SW480 (cell line): ENCODE measurements at places on chromosomes 4 and X.

DNA sequence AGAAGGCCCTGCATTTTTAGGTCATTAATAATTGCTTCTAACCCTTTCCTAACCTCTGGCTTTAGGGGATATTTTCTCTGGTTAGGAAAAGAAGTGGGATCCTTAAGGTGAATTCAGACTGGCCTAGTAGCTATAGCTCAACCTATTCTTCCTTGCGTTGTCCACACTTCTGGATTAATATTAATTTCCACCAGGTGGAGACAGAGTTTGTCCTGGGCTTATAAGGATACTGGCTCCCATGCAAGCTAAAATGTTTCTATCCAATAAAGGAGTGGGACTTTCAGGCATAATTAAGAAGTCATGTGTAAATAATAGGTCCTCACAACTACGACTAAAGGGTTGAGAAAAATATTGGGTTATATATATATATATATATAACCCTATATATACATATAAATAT is 860.0 kb upstream of the POU3F4 start:
- peak; percentile 1 for DNase-seq

GRCh38 chr4:25759101-25759500 is 103.5 kb downstream of the SLC34A2 start:
- DNase-seq, result no peak

DNA sequence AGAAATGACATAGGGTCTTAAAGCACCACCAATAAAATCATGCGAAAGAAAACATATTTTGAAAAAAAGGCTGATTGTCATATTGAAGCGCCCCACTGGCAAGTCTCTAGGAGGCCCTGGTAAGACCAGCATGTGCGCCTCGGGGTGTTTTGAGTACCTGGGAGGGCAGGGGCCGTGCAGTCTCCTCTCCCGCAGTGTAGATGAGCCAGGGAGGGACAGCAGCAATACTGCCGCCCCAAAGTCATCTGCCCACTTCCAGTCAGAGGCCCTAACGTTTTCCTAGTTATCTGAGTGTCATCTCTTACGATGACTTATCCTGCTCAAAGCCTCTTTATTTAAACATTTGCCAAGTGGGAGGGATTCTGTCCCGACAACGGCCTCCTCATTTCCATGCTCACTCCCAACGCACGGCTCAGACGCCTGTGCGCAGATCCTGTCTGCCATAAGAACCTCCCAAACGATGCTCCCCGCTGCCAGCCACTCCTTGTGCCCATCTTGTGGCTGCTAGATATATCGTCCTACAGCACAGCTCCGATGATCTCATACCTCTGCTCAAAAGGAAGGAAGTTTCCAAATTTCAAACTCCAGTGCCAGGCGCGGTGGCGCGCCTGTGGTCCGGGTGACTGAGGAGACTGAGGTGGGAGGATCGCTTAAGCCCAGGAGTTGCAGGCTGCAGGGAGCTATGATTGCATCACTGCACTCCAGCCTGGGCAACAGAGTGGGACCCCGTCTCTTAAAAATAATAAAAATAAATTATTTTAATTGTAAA is 17.2 kb upstream of the SCRG1 start:
- no peak for DNase-seq

GRCh38 chr4:152983774-152984411 is 47.8 kb downstream of the FHDC1 start:
- DNase-seq, result no peak

DNA sequence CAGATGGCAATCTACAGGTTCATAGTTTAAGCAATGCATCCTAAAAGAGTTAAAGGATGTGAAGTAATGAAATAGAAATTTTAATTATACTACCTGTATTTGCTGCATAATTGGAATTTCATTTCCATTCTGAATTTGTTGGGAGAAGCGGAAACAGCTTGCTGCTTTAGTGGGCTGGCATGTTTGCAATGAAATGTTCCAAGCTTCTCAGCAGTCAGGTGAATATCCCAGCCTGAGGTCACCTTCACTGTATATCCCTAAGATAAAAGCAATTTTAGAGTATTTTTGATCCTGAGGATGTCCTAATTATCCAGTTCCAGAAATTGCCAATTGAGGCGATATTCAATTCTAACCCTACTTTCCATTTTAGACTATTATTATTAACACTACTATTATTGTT is 136.1 kb upstream of the ARSJ start:
- no peak for DNase-seq

- DNase-seq, result no peak
These were observed 727.8 kb downstream of the GRID2 start for GRCh38 chr4:93031431-93032098.

GRCh38 chr4:4868758-4869723 is 9.6 kb downstream of the MSX1 start:
- DNase-seq, result no peak

DNA sequence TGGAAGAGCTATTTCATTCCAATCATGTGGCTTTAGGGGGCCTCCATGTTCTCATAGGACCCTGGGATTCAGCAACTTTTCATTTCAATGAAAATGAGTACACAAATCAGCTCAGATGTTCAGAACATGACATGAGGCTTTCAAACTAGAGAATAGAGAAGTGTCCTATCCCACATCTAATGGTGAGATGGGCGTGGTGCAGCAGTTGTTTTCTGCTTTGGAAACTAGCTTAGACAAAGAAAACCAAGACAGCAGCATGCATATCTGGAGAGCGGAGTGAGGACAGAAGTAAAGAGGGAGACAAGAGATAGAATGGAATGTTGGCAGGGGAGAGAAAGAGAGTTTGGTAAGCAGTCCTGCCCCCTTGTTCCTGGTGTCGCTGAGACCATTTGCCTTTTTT is 1009.1 kb upstream of the IGFBP7 start:
- DNase-seq, result no peak

- no peak for DNase-seq
These were observed 15.8 kb upstream of the RBMX start for GRCh38 chrX:136896121-136896914.

DNA sequence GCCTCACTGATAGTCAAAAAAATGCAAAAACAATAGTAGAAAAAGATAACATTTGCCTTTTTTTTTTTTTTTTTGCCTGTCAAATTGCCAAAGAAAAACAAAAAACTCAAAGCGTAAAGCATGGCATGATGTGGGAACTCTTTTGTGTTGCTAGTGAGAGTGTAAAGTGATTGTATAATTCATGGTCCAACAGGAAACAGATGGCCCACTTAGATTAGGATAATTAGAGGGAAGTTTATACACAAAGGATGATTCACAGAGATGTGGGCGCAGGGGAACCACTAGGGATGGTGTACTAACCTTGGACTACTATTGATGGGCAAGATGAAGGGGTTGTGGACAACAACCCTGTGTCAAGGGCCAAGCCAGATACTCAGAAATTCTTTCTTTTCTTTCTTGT is 16.4 kb downstream of the MCUB start:
- DNase-seq, result no peak

- no peak for DNase-seq
These were observed 80.5 kb upstream of the DHRSX start for GRCh38 chrX:2581296-2581695.
